Activated naive CD8-positive, alpha-beta T cell treated with anti-CD3 and anti-CD28 coated beads for 36 hours (primary cell): ENCODE measurements at places on chromosomes 3 and 15. TPM values are rescaled to one million over a fixed set of nuclear protein-coding genes. Genes with fewer than 3 reads are reported as not detected.

EPHB1 gene
- not detected for total RNA-seq

DNA sequence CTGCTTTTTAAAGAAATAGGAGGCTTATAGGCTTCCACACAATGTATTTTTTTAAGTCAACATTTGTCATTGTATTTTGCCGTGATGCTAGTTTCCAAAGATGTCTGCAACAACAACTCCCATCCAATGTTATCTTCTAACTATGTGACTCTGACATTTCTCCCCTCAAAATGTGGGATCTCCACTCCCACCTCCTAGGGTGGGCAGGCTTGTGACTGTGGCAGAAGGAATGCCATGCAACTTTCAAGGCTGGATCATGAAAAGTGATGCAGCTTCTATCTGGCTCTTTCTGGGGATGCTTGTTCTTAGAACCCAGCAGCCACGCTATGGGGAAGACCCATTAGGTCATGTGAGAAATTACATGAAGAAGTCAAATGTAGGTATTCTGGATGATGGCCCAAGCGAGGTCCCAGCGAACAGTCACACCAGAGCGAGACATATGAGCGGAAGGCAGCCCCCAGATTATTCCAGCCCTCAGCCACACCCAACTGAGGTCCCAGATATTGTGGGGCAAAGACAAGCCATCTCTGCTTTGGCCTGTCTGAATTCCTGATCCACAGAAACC lies 124.3 kb downstream of the BDH1 start:
- no peak for DNase-seq

GLCE gene
- total RNA-seq, result 4.6 TPM

GRCh38 chr15:51853998-51854397 lies 24.5 kb downstream of the TMOD3 start:
- DNase-seq, result no peak

DNA sequence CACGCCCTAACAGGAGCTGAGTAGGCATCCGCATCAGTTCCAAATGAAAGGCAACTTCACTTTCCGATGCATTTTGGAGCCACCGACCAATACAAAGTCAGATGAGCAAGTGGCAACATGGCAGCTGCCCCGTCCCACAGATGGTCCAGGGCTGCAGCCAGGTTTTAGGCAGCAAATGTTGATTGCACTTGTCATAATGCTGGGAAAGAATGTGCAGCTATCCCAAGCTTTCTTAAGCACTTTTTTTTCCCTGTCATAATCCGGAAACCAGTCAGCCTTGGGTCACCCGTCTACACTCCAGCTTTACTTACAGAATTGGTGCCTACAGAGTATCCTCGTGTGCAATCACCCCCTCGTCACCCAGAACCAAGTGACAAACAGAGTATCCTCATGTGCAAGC lies 147.7 kb downstream of the CHSY1 start:
- DNase-seq, result no peak

GRCh38 chr3:109023656-109024254 lies 70.1 kb upstream of the GUCA1C start:
- peak; percentile 18 for DNase-seq

- DNase-seq, result no peak
These were observed 104.4 kb upstream of the C2CD4B start for GRCh38 chr15:62269504-62269903.

IL17RB gene
- not detected for total RNA-seq

DNA sequence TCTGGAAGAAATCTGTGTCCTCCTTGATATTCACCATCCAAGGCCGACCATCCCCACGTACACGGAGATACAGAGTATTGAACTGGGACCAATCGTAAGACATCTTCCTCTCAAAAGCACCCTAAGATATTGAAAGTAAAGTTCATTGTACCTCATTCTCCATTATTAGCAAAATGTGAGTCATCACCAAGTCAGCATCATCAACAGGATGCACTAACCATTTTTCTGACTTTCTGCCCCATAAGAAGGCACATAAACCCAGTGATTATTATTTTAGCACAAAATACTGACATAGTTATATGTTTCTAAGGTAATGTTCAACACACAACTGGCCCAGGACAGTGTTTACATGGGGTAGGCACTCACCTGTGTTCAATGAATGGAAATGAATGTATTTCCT lies 7.4 kb downstream of the NDUFAF1 start:
- DNase-seq, result no peak

UNC13C gene
- total RNA-seq, result not detected

CXCR6 gene
- total RNA-seq, result 0.49 TPM

- DNase-seq, result peak; percentile 48
These were observed 7.8 kb upstream of the SUMF1 start for GRCh38 chr3:4474683-4475490.

DNA sequence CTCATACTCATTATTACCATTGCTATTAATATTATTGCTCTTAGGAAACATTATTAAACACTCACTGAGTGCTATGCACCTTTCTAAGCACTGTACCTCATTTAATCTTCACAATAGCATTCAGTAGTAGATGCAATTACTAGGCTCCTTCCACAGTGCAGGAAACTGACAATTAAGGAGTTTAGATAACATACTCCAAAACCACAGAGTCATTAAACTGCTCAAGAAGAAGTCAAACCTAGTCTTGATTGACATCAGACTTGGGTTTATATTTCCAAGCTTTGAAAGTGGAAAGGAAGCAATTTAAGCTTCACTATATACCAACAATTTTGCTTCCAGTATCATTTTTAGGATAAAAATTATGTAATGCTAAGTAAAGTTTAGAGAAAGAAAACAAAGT lies 490.1 kb upstream of the ARRDC4 start:
- DNase-seq, result no peak

DNA sequence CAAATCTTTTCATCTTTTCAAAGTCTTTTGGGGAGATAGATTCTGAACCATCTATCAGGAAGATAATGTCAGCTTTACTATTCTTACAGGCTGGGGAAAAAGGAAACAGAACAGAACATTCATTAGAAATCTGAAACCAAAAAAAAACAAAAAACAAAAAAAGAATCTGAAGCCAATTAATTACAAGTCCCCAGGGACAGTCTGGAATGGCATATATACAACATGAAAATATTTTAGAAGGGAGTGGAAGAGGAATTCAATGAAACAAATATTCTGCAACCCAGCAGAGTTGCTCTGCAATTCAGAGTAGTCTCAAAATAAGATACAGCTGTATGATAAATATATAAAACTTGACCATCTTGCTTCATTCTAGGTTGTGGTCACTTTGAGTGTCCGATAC lies 41.7 kb upstream of the CAPN7 start:
- DNase-seq, result no peak

- no peak for DNase-seq
These were observed 8.4 kb downstream of the SKIC8 start for GRCh38 chr15:78291052-78291451.

GRCh38 chr3:72997421-72997961 lies 880 bp downstream of the PPP4R2 start:
- DNase-seq, result peak; percentile 16

DNA sequence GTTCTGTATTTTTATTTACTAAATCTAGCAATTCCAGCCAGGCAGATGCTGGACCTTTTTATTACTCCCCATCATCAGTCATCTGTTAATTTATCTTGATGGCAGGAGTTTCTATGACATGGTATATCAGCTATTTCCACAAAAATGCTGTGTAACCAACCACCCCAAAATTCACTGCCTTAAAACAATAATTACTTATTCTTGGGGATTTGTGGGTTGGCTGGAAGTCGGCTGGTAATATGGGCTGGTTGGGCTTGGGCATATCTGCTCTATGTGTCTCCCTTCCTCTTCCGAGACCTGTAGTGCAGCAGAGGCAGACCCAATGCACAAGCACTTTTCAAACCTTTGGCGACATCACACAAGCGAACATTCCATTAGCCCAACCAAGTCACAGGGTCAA lies 92.1 kb upstream of the UBE2E1 start:
- no peak for DNase-seq

- peak; percentile 36 for DNase-seq
These were observed 19.9 kb downstream of the GOLM2 start for GRCh38 chr15:44308415-44308814.

GRCh38 chr3:15367059-15367458 lies 34.7 kb upstream of the SH3BP5 start:
- no peak for DNase-seq

DNA sequence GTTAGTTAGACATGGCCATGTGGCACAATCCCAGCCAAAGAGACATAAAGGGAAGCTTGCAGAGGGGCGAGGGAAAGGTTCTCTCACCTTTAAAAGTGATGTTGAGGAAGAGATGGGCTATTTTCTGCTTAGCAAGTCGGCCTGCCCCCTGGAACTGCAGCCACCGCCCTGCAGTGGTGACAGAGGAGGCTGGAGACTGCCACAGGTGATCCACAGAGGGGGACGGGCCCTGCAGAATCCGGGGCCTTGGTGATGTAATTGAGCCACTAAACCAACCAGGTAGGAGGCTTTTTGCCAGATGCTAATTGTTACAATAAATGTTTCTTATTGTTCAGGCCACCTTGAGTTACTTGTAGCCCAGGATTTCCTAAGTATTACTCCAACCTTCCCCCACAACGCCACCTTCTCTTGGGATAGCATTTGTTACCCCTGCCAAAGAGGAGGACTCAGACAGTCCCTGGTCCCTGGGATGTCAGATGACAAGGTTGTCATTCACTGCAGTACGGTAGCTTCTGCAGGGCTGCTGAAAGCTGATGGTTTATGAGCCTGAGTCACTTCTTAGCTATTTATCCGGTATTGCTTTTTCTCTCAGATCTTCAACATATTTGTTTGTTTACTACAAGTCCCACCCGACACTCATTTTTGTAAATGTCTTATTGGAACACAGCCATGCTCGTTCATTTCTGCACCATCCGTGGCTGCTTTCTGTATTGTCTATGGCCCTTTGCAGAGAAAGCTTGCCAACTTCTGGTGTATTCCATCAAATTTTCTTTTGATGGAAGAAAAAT lies 63.3 kb upstream of the SEC61A1 start:
- DNase-seq, result no peak

BNIP2 gene
- total RNA-seq, result 76.4 TPM

DNA sequence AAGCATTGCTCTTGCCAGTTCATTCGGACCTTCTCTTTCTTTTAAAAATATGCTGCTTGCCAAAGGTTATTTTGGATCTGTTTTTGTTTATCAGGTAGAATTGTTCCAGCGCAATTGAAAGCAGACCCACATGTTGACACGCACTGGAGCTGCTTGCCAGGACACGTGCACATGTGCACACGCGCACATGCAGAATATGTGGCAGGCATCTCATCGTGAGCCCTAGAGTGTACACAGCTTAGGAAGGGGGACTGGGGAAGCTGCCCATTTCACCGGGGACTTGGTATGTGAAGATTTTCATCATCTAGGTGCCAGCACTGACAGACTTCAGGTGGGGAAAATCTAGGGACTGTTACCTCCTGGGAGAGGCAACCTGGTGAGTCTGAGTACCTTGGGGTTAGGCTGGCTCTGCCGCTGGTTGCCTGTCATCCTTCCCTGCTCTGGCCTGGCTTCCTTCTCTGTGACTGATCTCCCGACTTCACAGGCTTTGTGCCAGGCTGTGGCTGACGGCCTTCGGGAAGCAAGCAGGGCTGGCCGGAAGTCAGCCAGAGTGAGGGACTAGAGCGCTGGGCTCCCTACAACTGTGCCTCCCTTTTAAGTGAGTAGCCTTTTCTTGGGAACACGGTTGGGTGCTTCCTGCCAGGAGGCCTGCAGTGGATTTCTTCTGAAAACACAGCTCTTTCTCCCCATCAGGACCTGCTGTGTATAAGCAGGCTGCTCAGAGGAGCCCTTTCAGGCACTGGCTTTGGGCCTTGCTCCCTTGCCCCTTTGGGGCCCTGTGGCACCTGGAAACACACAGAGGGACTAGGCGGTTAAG lies 129.3 kb downstream of the EEFSEC start:
- DNase-seq, result no peak
